ENCODE measurements at places on chromosomes 5 and 9.
A peak's percentile ranks its signal among the peaks of the same experiment; 100 is the strongest.

- DNase-seq: no peak
Measured at GRCh38 chr9:35267710-35268109, 105.9 kb downstream of the UNC13B start.

DNA sequence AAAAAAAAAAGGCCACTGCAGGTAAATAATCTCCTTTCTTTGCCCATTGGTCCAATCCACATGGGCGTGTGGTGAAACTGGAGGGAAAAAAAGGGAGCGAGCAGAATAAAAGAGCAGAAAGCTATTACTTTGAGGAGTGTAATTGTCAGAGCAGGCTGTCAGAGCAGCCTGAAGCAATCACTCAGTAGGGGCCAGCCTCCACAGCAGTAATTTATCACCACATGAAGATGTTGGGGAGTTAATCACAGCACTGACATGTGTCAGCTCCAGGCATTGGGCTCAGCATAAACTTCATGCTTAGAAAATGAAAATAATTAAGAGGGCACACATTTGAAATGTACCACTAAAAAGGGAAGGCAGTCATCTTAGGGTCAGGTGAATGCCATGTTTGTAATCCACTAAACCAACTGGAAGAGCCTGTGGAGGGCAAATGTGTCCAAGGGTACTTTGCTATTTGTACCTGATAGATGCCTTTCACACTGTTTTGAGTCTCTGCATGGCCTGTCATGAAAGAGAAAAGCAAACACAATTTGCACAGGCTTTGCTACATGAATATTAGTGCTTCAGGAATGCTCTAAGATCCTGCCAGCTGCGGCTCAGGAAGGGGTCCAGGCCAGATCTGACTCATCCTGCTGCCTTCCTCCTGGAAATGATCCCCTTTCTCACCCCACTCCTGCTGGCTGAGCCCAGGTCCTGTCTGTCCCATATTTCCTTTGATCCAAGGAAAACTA is 2.9 kb upstream of the PTGER4 start:
- DNase-seq: peak; percentile 50

- no peak for DNase-seq
Measured at GRCh38 chr5:79890119-79890929, 100.7 kb downstream of the MTX3 start.

DNA sequence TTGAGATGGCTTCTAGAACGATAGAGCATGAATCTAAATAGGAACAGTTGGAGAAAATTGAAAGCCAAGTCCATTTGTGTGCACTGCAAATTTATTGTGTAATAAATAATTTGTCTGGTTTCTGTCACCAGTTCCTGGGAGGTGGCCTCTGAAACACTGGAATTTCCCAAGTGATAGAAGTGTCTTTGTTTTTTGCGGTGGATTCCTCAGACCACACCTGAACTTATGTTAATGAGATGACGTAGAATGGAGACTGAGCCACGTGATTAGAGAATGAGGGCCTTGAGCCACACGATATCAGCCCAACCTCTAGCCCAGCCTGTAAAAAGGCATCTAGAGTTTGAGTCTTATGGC is 105.1 kb downstream of the MSX2 start:
- DNase-seq: no peak

DNA sequence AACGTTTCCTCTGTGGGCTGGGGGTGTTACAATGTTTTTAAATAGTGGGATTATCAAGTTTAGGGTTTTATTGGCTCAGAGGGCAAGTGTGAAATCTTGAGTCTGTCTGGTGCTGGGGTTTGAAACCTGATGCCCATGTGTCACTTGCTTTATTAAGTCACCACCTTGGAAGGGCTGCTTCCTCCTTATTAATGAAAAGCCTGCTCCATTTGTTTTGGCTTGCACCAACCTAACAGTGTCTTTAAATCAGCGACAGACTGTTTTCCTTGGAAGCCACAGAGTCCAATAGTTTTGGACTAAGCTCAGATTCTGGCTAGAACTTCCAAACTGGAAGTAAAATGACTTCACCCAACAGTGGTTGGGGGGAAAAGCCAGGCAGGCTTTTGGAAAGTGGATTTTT is 10.7 kb upstream of the PALM2AKAP2 start:
- no peak for DNase-seq

- no peak for DNase-seq
Measured at GRCh38 chr5:168695301-168695835, 116.2 kb upstream of the PANK3 start.

DNA sequence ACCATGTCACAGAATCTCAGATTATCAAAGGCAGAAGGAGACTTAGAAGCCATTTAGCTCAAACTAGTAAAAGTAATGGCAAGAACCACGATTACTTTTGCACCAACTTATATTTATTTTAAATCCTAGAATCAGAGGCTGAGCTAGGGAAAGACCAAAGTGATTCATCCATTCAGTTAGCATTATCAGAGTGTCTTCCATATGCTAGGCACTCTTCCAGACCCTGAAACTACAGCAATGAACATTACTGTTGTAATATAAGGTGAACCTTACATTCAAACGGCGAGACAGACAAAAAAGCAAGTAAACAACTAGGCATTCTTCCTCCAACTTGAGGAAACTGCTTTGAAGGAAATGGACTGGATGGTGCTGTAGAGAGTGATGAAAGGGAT is 7.9 kb downstream of the PDE6A start:
- no peak for DNase-seq

GRCh38 chr9:87711857-87712800 is 13.8 kb upstream of the CTSL start:
- no peak for DNase-seq

DNA sequence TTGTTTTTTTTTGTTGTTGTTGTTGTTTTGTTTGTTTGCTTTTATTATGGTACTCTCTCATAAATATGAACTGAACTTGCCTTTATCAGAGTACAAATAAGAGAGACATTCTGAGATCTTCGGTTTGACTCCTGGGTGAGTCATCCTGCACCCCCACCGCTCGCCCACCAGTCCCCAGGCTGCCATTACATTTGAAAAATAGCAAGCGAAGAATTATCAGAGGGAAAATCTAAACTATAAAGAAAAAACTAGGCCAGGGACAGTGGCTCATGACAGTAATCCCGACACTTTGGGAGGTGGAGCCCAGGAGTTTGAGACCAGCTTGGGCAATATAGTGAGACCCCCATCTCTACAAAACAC is 122.1 kb upstream of the MAP3K1 start:
- DNase-seq: no peak

DNA sequence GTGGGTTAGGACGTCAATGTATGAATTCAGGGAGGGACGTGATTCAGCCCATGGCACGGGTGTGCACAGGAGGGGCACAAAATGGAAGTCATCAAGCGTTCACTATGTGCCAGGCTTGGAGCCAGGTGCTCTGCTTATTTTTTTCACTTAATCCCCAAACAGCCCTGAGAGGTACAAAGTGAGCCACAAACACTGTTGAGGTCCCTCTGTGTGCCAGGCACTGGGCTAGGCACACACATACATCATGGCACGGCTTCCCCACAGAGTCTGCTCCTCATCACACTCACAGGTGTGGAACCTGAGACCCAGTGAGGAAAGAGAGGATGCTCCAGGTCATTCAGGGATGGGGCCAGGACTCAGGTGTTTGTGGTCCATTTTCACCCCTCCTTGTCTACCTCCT is 68.1 kb downstream of the GALNT12 start:
- no peak for DNase-seq

- DNase-seq: no peak
Measured at GRCh38 chr9:17589771-17590170, 10.9 kb downstream of the SH3GL2 start.

GRCh38 chr9:8877753-8878494 is 1078.3 kb upstream of the DMAC1 start:
- DNase-seq: no peak

DNA sequence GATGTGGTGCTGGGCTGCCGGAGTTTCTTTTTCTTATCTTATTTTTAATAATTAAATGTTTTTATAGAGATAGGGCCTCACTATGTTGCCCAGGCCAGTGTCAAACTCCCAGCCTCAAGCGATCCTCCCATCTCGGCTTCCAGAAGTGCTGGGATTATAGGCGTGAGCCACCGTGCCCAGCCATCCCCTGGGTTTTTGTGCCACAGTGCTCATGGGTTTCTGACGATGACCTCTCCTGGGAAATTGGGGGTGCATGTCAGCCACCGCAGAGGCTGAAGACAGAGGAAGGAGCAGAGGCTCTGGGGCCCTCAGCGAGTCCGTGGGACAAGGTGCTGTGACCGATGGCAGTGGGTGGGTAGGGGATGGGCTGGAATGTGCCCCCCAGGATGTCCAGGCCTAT is 14.4 kb downstream of the GPSM1 start:
- no peak for DNase-seq

DNA sequence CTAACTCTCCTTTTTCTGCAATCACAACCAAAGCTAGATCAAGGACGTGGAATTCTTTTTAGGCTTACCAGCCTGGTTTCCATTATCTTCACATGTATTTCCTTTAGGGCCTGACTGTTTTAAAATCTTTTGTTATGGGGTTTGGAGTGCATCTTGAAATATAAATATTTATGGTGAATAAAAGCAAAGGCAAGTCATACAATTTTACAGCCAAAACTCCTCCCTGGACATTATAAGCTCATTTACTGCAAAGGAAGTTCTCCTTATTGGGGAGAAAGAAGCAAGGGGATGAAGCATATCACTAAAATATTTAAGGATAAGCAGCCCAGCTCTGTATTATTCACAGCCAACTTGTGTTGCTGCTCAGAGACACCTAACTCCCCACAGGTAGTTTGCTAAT is 132.2 kb upstream of the TARS1 start:
- DNase-seq: no peak

DNA sequence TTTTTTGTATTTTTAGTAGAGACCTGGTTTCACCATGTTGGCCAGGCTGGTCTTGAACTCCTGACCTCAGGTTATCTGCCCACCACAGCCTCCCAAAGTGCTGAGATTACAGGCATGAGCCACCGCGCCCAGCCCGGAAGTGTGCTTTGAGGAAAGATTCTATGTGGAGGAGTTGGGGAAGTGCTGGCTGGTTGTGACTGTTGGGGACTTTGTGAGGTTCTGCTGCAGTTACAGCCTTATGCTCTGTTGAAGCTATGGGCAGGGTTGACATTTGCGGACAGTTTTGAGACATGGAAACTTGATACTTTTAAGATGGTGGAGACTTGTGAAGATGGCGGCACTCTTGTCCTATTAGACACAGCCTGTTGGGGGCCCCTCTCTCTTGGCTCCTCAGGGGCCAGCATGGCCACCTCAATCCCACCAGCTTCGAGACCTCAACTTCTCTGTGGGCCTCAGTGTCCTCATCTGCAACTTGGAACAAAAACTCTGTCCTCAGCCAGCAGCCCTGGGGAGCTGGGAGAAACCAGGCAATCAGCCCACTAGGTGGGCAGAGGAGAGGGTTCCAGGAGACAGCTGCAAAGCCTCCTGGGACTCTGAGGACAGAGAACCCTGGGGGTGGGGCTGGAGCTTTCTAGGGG is 24.9 kb downstream of the C9orf50 start:
- DNase-seq: peak; percentile 41

DNA sequence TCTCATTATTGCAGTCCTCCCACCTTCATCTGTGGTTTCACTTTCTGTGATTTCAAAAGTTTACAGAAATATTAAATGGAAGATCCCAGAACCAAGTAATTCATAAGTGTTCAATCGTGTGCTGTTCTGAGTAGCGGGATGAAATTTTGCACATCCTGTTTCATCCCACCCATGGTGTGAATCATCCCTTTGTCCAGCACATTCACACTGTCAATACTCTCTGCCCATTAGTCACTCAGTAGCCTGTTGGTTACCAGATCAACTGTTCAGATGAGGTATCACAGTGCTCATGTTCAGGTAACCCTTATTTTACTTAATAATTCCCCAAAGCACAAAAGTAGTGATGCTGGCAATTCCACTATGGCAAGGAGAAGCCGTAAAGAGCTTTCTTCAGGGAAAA is 26.8 kb downstream of the FAM81B start:
- DNase-seq: no peak

- no peak for DNase-seq
Measured at GRCh38 chr5:73591698-73592501, 26.4 kb downstream of the UTP15 start.

DNA sequence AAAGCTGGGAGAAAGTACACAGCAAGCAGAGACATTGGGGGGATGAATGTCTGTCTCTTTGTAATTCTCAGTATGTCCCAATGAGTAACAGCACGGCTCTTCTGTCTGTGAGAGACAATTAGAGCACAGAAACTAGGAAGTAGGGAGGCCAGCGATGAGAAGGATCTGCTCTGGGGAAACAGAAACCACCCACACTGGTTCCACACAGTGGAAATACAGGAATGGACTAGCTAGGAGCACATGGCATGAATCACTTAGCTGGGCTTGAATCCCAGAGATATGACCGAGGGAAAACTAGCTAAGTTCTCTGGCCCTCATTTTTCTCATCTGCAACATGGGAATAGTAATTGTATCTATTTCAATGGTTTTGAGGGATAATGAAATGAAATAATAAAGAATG is 895.9 kb downstream of the TLE4 start:
- no peak for DNase-seq

DNA sequence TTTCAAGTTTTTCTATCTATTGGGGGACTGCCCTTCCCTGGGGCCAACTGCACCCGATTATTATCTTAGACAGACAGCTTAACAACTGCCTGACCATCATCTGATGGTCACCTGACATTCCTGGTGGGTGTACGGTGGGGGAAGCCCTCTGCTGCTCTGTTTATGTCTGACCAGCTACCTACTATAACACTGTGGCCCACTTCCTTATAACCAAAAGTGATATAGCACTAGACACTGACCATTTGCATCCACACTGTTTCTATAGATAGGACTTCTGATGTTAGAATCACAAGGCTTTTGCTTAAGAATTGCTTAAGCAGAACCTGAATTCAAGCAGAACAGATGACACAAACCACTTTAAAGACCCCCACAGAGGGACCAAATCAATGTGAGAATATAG is 110.5 kb upstream of the RAI14 start:
- DNase-seq: no peak

DNA sequence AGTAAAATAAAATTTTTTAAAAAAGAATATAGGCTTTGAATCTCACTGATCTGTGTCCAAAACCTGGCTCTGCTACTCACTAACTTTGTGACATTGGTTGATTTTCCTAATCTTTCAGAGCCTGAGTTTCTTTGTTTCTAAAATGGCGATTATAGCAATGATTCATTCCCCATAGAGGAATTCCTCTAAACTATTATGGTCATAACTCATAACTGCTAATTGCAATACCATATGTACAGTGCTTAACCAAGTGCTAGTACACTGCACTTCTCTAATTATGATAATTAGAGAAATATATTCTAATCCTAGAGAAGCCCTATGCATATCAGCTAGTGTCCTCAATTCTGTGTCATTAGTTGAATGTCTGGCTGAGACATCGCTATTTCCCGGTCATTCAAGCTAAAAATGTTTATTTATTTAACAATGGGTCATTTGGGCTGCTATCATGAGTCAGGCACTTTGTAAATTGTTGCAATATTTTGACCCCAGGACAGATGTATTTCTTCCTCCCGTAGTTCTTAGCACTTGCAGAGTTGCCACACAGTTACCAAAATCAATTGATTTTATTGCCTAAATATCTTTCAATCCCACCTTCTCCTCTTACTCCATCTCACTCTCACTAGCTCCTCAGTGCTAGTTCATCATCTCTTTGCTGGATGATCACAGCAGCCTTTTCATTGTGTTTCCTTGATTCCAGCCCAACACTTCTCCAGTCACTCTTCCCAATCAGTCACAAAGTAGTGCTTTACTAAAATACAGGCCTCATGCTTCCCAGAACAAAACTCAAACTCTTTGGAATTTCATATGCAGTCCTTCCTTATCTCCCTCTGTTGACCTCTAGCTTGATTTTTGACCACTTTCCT is 200.9 kb upstream of the PAPPA start:
- DNase-seq: no peak

GRCh38 chr5:42718591-42718990 is 38.0 kb upstream of the CCDC152 start:
- DNase-seq: no peak

Data from right kidney (tissue), 9 donors.